ENCODE measurements at places on chromosomes 1 and 21.

DNA sequence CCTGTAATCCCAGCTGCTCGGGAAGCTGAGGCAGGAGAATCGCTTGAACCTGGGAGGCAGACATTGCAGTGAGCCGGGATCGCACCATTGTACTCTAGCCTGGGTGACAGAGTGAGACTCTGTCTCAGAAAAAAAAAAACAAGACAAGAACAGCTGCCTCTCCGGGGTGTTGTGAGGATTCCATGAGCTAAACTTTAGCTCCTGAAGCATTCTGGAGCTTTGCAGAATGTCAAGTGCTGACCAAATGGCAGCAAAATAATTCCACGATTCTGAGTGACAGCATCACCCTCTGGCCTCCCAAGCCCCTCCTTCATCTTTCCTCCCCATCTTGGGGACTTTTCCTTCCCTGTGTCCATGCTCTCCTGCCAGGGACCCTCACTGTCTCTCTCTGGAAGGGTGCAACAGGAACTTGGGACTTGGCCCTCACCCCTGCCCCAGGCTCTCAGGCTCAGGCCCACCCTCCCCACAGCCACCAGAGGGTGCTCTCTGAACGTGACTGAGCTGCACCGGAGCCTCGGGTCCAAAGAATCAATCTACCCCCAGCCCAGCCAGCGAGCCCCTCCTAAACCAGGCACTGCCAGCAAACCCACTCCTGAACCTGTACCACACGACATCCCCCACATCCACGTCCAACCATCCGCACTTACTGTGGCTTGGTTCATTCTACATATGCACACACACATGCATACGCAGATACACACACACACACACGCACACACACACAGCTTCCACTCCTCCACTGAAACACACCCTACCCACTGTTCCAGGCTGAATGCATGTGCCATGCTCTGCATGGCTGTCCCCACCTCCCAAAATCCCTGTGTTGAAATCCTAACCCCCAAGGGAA is 45.7 kb downstream of the ACOT7 start:
- peak; percentile 77 for DNase-seq

DNA sequence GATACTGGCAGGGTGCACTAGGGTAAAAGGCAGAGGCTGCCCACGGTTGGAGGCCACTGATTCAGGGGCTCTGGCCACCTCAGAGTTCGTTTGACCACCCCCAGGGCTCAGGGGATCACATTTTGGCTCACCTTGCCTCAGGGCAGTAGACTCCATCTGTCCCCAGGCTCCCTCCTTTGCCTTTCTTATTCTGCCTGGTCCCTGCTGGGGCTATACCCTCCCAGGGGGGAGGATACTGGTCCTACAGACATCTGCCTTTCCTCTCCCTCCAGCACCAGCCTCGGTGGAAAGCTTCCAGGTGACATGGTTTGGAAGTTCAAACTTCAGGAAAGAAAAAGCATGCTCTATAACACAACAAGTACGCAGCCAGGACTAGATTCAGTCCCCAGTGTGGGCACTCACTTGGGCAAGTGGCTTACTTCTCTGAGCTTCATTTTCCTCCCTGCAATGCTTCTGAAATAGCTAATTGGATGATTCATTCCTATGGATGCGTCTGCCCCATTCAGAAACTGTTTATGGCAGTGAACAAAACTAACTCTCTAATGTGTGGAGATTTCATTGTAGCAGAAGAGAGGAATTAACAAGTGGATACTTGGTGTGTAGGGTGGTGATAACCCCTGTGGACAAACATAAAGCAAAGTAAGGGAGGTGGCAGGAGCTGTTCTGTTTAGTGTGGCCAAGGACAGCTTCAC is 154.8 kb downstream of the TRABD2B start:
- DNase-seq = no peak

DNA sequence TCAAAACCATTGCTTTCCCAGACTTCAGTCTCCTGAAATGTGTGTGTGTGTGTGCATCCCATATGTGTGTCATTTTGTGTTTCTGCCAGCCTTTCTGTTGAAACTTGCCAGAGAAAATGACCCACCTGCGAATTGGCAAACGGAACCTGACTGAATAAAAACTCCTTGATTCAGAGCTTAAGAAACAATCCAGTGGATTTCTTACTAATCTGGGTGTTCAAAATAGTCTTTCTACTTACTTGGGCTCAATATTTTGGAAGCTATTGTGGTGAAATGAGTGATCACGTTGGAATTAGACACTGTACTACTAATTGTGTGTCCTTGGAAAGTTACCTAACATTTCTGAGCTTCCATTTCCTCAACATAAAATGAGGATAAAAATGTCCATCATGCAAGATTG is 138.9 kb upstream of the ERG start:
- DNase-seq = no peak

GRCh38 chr21:31752967-31753366 is 21.0 kb upstream of the SCAF4 start:
- no peak for DNase-seq

DNA sequence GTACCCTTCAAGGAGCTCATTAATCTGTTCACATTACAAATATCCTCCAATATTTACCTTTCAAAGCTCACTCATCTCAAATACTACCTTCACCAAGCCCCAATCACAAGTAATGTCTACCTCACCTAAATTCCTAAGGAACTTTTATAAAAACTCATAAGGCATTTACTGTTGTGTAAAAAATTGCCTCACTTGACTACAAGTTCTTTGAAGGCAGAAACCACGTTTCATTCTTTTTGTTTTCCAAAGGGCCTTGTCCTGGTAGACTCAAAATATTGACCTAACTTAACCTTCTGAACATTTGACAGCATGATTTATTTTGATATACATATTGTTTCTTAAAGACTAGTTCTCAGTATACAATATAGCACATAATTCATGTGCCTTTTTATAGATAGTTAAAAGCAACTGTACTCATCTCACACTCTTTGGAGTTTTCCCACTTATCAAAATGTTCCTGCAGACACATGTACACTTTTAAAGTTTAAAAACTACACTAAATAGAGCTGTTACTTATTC is 2.5 kb downstream of the USP33 start:
- DNase-seq = no peak

DNA sequence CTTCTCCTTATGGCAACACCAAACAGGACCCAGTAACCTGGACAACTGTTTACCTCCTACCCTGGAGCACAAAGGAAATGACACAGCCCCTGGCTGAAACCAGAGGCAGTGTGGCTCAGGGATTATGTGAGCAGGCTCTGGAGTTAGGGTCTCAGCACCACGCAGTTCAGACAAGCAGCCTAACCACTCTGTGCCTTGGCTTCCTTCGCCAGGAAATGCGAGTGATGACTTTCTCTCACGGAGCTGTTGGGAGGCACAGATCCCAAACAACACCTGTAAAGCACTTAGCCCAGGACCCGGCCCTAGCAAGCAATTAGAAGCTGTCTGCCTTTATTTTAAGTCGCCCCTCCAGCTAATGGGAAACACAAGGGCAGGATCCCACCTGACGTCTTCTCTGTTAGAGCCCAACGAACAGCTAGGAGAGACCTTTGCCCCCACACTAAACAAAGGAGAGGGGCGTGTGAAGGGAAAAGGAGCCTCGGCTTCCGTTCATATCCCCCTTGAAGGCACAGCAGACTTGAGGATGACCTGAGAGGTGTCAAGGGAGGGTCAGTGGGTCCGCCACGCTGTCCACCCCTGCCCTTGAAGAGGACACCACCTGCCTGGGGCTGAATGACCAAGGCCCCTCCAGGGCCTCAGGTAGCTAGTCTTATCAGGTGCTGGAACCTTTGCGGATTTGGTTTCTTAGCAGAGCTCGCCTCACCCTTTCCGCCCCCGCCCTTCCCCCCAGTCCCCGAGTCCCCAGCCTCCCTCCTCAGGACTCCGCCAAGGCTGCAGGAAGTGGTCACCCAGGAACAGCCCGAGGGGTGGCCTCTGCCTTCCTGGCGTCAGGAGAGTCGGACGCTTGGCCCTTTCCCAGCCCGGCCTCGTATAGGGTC is 860 bp downstream of the TMEM63A start:
- peak; percentile 57 for DNase-seq

GRCh38 chr1:94265906-94266305 is 28.5 kb upstream of the ARHGAP29 start:
- no peak for DNase-seq

DNA sequence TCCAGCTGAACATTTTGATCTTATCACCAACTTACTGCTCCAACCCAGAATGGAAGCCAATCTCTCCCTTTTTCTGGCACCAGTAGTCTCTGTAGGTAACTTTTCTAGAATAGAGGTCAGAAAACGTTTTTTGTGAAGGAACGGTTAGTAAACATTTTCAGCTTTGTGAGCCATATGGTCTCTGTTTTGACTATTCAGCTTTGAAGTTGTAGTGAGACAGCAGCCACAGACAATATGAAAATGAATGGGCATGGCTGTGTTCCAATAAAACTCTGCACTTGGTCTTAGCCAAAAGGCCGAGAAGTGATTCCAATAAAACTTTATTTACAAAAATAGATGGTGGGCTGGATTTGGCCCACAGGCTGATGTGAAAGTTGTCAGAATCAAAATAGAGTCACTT is 28.9 kb downstream of the MAP10 start:
- DNase-seq = no peak

DNA sequence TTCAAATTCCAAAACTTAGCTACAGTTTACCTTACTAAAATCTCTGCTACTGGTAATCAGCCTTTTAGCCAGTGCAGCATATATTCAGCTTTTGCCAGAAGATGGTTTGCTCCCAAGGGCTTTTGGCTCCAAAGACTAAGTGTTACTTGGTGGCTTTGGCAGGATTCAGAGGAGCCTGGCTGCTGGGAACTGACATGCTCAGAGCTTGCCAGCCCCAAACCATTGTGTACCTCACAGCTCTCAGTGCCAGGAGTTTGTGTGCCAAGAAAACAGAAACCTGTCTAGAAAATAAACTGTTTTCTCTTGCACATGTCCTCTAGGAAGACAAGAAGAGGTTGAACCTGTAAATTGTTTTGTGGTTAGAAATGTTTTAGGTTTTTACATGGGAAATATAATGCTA is 315.9 kb downstream of the ST6GALNAC3 start:
- DNase-seq = no peak

- DNase-seq = no peak
Measured at GRCh38 chr1:112496290-112496689, 12.5 kb upstream of the WNT2B start.

GRCh38 chr1:22398656-22399420 is 52.8 kb upstream of the ZBTB40 start:
- peak; percentile 15 for DNase-seq

Measured in CD4-positive, alpha-beta T cell treated with Interleukin-21 for 1 hour (primary cell).